Inflammatory macrophage (primary cell): ENCODE measurements at places on chromosomes 13 and 19.

DNA sequence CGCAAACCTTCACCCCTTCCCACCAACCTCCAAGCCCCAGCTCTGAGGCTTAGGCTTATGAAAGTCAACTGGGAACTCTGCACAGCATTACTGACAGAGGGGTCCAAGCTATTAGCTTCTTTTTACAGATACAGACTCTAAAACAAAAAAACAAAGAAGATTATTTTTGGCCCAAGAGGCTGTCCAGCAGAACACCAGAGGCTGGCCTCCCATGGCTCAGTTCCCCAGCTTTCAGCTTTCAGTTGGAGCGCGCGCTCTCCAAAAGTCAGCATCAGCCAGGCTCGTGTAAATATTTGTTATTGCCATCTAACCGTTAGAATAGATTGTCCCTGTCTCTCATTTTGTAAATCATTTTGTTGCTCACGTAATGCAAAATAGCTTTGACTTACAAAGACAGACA, 58.4 kb downstream of the ZIC5 start:
- no peak for DNase-seq

GRCh38 chr13:43258771-43259170, 235.4 kb downstream of the DNAJC15 start:
- DNase-seq = no peak

DNA sequence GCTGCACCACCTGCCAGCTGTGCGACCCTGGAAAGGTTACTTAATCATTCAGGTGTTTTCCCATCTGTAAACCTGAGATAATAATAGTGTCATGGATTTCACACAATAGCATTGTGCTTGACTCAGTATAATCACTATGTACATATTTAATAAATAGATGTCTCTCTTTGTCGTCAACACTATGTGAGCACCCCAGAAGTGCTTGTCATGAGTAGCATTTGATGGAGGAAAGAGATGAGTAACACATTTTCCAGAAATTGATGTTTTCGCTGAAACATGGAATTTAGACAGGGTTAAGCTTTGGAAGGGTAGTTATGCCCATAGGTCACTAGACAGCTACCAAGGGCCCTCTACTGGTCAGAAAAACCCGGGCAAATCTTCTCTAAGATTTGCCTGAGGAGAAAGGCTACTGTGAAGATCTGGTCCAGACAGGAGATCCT, 9.5 kb upstream of the MBNL2 start:
- DNase-seq = peak; percentile 33

DNA sequence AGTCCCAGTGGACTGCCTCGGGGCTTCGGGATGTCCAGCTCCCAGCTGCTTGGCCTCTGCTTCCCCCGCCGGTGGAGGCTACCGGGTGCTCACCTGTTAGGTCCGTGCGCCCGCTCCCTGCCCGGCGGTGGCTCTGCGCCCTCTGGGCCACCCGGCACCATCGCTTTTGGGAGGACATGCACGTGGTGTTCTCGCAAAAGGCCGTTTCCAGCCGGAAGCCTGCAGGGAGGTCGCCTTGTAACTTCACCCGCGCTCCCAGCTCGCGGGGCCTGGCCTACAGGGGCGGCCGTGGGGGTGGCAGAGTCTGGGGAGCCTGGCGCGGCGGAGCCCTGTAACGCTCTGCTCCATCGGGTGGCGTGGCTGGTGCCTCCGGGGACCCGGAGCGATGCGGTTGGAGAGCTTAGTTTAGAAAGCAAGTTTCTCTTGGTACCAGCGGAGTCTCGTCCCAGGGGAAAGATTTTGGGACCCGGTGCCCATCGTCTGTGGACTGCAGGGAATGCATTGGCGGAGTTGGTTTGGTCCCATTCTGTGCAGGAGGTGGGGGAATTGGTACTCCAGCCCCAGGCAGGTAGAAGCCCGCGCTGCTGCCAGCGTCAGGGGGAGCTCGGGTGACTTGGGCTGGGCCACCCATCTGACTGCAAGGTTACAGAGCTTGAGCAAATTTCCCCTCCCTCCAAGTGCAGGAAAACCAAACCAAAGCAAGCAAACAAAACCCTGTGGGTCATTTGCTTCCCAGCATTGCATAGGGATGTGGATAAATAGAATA, 673 bp downstream of the SPATA13 start:
- DNase-seq = peak; percentile 15

GRCh38 chr13:109973279-109973678, 186.9 kb upstream of the IRS2 start:
- DNase-seq = no peak

DNA sequence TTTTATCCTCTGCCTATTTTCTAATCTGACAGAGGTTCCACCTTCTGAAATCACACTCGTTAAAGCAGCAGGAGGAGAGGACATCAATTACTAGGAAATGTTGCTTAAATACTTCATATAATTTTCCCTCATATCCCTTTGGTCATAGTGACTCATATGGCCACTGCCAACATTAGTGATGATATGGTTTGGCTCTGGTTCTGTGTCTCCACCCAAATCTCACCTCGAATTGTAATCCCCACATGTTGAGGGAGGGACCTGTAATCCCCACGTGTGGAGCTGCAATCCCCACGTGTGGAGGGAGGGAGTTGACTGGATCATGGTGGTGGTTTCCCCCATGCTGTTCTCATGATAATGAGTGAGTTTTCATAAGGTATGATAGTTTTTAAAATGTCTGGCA, 618.4 kb upstream of the SLITRK5 start:
- no peak for DNase-seq

DNA sequence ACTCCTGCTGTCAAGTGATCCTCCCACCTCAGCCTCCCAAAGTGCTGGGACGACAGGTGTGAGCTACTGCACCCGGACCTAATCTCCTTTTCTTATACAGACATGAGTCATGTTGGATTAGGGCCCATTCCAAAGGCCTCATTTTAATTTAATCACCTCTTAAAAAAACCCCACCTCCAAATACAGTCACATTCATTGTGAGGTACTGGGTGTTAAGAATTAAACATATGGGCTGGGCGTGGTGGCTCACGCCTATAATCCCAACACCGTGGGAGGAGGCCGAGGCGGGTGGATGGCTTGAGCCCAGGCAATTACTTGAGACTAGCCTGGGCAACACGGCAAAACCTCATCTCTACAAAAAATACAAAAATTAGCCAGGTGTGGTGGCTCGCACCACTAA, 46.6 kb downstream of the PIN1 start:
- no peak for DNase-seq

GRCh38 chr19:13850910-13851733, 25.8 kb upstream of the NANOS3 start:
- peak; percentile 58 for DNase-seq

DNA sequence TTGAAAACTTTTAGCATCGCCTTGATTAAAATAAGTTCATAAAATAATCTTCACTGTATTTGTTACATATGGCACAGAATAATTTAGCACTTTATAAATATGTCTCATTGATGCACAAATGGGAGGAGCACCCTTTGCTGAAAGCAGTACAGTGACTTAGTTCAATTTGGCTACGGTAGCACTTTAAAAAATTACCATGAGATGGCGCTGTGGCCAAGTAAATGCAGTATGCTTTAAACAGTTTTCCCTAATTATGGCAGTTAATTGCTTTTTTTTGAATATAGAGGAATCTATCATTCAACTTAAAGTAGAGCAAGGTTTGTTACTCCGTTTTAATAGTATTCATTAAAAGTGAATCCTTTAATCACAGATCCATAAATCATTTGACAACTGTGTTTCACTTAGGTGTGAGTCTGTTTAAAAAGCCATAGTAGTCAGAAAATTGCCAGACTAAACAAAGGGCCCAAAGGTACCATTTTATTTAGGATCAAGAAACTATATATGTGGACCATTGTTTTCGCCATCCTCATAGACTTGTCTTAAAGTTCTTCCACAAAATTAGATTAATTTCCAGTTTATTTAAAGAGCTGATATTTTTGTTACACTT, 34.7 kb upstream of the ESD start:
- peak; percentile 72 for DNase-seq

DNA sequence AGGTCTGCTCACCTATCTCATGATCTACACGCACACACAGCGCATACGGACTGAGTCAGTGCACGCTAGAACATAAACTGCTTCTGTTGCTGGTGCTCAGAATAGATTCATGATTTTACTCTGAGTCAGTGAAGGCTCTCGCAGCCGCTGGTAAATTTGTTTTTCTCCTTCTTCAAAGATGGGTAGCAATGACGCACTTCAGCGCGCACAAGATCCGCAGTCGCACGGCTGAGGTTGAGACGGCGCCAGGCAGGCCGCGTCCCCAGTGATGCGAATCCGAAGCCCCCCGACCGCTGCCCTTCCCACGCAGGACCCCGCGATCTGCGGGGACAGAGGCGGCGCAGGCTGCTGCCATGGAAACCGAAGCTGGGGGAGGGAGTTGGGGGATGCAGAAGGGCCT, 103.7 kb upstream of the USP29 start:
- no peak for DNase-seq

DNA sequence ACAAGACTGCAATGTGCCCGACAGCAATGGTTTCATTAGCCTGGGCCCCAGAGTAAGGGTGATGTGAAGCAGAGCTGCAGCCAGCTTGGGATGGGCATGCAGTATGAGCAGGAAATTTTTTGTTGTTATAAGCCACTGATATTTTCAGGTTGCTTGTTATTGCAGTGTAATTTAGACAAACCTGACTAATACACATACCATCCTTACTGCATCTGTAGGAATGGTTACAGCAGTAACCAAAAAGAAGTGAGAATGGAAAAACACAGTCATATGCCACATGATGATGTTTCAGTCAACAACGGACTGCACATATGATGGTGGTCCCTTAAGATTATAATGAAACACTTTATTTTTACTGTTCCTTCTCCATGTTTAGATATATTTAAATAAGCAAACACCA, 8.6 kb upstream of the POMP start:
- no peak for DNase-seq

DNA sequence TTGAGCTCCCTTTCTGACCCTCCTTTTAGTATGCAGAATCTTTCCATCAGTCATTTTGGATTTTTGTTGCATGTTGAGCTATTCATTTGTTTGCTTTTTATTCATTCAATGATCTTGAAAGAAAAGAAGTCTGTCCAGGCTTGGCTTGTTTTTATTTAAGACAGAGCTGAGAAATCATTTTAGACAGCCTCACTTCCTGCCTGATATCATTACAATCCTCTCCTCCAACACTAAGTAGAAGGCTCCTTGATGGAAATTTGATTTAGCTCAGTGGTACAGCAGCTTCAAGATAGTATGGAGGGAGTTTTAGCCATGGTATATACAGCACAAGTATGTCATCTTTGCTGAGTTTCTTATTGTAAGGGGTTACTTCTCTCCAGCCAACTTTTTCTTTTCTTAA, 28.4 kb downstream of the MBNL2 start:
- no peak for DNase-seq

- DNase-seq = no peak
These were observed 4.5 kb upstream of the EPSTI1 start for GRCh38 chr13:42996584-42996983.
